ENCODE measurements at places on chromosomes 7 and 10. TPM values are rescaled to one million over a fixed set of nuclear protein-coding genes. Genes with fewer than 3 reads are reported as not detected.

Gene AOC1
- total RNA-seq, result 1.3 TPM

- DNase-seq, result no peak
- H3K36me3 ChIP-seq, result no peaks in the 10 kb centered on the region
- no peaks in the 10 kb centered on the region for H3K27me3 ChIP-seq
These were observed 141.3 kb downstream of the GNAT3 start for GRCh38 chr7:80370587-80370986.

Gene NRP1
- 15.8 TPM for total RNA-seq

DNA sequence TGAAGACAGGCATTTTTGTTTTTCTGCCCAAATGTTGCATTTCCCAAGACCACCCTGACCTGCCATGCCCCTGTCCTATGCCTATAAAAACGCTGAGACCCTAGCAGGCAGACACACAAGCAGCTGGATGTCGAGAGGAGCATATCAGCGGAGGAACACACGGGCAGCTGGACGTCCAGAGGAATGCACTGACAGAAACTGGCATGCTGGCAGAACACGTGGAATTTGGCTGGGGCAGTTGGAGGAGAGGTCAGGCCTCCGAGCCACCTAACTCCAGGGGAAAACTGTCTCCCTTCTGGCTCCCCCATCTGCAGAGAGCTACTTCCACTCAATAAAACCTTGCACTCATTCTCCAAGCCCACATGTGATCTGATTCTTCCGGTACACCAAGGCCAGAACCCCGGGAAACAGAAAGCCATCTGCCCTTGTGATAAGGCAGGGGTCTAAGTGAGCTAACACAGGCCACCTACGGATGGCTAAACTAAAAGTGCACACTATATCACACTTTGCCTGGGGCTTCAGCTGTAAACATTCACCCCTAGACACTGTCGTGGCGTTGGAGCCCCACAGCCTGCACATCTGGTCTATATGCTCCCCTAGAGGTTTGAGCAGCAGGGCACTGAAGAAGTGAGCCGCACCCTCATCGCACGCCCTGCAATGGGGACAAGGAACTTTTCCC, 10.0 kb upstream of the CDHR3 start:
- H3K27ac ChIP-seq, result no peak overlapping the region
- DNase-seq, result no peak
- peaks cover 2% of the 10 kb centered on the region for H3K27me3 ChIP-seq
- no peak overlapping the region for H3K4me3 ChIP-seq
- no peaks in the 10 kb centered on the region for H3K4me1 ChIP-seq

DNA sequence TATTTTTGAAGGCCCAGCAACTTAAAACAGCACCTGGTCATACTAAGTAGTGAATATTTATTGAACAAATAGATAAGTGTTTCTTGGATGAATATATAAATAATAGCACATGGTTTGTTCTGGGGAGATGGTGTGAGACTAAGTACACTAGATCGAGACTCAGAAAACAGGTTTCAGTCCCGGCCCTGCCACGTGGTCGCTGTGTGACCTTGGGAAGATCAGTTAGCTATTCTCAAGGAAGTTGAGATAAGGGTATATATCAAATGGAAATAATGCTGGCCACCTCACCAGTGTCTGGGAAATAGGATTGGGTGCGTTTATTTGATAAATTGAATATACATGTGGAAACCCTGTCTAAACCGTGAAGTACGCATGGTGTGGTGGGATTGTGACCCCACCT, 354.6 kb downstream of the SDK1 start:
- H3K4me1 ChIP-seq, result no peaks in the 10 kb centered on the region
- no peaks in the 10 kb centered on the region for H3K36me3 ChIP-seq
- H3K27me3 ChIP-seq, result no peaks in the 10 kb centered on the region
- no peak overlapping the region for H3K4me3 ChIP-seq
- H3K27ac ChIP-seq, result no peak overlapping the region

Gene TTYH3
- total RNA-seq, result 4.4 TPM

- no peak overlapping the region for H3K4me3 ChIP-seq
- H3K27me3 ChIP-seq, result no peaks in the 10 kb centered on the region
These were observed 98.0 kb upstream of the GATA3 start for GRCh38 chr10:7956508-7956907.
